Esophagus muscularis mucosa (tissue), 4 donors: ENCODE measurements at places on chromosomes 16 and 17. TPM values are rescaled to one million over a fixed set of nuclear protein-coding genes. Genes with fewer than 3 reads are reported as not detected.

- DNase-seq: no peak
These were observed 1.3 kb downstream of the NLRC5 start for GRCh38 chr16:56990407-56991286.

DNA sequence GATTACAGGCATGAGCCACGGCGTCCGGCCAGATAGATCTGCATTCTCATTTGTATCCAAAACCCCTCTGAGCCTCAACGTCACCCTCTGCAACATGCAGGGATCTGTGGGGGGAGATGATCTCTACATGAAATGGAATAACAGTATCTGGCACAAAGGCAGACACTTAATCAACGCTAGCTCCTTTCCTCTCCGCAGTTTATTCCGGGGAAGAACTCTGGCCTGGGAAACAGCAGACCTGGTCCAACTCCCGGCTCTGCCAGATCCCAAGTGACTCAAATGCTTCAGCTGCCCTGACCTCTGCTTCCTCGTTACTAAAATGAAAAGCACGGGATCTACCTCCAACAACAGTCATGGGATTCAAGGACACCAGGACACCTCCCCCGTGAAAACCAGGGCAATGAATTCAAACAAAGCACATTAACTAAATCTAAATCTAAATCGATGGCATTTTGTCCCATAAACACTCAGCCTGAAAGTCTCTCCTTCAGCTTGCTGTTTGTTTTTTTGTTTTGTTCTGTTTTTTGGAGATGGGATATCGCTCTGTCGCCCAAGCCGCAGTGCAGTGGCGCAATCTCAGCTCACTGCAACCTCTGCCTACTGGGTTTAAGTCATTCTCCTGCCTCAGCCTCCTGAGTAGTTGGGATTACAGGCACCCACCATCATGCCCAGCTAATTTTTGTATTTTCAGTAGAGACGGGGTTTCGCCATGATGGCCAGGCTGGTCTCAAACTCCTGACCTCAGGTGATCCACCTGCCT lies 78.2 kb downstream of the NXN start:
- DNase-seq: no peak

The MRPL58 gene
- 35.6 TPM for total RNA-seq

- DNase-seq: no peak
These were observed 2.6 kb upstream of the ST3GAL2 start for GRCh38 chr16:70441406-70441990.

- DNase-seq: no peak
These were observed 125.3 kb upstream of the SMURF2 start for GRCh38 chr17:64787255-64787920.

The CA5A gene
- not detected for total RNA-seq

The GLYR1 gene
- total RNA-seq: 102 TPM

The TNS4 gene
- not detected for total RNA-seq

The TBC1D3G gene
- total RNA-seq: not detected

The CLDN9 gene
- total RNA-seq: not detected

DNA sequence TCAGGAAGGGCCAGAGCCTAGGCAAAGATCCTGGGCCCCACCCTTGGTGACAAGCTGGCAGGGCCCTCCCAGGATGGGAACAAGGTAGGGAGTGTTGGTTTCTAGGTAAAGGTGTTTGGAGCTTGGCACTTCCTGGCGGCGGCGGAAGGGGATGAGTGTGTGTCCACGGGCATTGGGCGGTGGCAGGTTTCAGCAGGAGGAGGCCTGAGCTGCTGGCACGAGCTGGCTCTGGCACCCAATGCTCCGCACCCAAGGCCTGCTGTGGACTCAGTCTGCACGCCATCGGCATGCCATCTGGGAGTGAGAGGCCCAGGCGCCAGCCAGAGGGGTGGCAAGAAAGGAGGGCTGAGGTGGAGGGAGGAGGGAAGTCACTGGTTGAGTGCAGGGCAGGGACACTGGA lies 46.9 kb upstream of the TAC4 start:
- DNase-seq: no peak

- DNase-seq: no peak
These were observed 5.8 kb downstream of the PIK3R6 start for GRCh38 chr17:8861495-8862181.

DNA sequence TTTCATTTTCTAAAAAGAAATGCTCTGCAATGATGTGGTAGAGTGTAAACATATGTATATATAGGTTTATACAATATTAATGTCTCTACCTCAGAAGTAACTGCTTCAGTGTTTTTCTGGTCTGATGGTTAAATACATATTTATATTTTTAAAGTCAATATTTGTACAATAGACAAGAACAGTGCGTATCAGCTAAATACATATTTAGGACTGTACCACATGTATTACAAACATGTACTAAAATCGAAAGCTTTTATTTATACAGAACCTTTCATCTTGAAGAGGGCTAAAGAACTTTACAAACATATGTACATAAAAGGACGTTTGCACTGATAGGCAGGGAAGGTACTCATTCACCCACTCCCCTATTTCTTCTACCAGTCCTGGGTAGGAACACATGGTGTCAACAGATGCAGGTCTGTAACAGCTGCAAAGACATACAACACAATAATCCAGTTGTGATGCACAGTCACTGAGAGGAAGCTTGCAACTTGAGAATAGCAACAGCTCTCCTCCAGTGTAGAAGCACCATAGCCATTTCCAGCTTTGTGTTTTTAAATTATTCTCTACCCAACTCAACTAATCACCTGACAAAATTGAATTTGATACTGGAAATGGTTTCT lies 206.9 kb upstream of the C17orf78 start:
- no peak for DNase-seq

DNA sequence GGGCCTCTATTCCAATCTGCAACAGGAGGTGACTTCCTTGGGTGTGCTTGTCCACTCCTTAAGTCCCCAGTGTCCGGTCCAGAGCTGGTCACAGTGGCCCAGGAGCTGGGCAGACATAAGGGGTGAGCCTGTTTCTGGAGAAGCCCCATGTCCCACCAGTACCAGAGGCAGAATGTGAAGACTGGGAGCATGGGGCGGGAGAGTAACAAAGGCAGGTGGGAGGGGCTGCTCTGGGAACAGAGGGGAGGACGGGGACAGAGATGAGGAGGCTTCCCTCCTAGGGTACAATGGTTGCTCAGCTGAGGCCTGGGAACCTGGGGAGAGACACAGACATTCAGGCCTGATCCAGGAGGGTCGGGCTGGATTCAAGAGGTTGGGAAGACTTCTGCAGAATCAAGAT lies 323.3 kb upstream of the TNRC6C start:
- DNase-seq: no peak

GRCh38 chr16:17098685-17099084 lies 372.1 kb downstream of the XYLT1 start:
- DNase-seq: no peak

The KRTAP4-4 gene
- not detected for total RNA-seq

DNA sequence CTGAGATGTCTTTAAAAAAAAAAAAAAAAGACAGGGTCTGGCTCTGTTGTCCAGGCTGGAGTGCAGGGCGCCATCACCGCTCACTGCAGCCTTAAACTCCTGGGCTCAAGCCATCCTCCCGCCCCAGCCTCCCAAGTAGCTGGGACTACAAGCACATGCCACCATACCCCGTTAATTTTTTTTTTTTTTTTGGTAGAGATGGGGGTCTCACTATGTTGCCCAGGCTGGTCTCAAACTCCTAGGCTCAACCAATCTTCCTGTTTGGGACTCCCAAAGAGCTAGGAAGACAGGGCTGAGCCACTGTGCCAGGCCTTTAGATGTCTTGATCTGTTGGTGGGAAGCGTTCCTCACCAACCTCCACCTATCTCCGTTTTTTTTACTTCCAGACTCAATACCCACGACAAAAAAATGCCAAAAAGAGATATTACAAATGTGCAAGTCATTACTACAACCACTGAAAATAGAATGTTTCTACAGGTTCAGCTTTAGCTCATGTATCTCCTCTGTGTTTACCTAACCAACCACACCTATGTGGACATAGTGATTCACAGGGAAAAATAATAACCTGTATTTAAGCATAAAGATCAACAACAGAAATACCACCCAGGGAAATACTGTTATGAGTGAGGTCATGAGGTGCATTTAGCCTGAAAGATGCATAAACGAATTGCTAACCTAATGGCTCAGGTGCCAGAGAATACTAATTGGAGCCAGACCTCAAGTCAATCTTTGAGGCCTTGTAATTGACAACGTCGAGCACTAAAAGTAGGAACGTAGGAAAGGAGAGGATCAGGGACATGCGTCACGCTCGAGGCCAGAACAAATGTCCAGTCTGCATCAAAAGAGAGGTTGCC lies 22.6 kb downstream of the NACA2 start:
- no peak for DNase-seq

The PSME3IP1 gene
- 47.8 TPM for total RNA-seq
